ENCODE measurements at places on chromosomes 16 and 17.

DNA sequence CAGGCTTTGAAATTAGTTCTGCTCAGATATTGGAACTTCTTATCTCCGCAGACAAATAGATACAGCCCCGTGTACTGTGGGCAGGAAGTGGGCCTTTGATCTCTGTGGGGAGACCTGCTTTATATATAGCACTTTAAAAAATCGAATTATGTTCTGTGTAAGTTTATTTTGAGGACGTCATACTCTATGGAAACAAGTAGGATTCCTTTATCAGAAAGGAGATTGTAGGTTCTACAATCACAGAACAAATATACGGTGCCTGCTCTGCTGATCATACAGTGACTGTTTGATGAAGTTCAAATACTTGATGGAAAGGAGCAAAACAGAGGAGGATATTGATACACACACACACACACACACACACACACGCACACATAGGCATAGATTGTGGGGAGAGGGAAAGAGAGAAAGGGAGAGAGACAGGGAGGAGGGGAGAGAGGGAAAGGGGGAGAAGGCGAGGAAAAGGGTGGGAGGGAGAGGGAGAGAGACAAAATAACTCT is 14.7 kb upstream of the TMEM220 start:
- no peak for DNase-seq

DNA sequence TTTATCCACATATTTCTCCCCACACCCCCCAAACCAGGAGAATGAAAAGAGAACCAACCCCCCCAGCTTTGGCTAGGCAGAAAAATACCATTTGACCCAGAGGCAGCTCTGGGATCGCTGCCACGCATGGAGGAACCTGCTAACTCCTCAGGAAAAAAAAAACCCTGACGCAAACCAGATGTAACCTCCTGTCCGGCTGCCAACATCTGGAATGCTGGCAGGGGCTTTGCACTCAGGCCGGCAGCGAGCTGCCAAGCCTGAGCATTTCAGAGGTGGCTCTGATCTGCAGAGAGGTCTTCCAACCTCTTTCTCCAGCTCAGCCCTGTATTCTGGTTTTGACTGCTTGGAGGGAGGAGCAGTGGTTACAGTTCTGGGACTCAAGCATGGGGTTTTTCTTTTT is 8.2 kb downstream of the IGFBP4 start:
- DNase-seq = no peak

GRCh38 chr16:30004811-30005242 is 6.0 kb downstream of the DOC2A start:
- DNase-seq = no peak

- DNase-seq = no peak
These were observed 5.1 kb downstream of the ADGRG1 start for GRCh38 chr16:57633383-57634064.

DNA sequence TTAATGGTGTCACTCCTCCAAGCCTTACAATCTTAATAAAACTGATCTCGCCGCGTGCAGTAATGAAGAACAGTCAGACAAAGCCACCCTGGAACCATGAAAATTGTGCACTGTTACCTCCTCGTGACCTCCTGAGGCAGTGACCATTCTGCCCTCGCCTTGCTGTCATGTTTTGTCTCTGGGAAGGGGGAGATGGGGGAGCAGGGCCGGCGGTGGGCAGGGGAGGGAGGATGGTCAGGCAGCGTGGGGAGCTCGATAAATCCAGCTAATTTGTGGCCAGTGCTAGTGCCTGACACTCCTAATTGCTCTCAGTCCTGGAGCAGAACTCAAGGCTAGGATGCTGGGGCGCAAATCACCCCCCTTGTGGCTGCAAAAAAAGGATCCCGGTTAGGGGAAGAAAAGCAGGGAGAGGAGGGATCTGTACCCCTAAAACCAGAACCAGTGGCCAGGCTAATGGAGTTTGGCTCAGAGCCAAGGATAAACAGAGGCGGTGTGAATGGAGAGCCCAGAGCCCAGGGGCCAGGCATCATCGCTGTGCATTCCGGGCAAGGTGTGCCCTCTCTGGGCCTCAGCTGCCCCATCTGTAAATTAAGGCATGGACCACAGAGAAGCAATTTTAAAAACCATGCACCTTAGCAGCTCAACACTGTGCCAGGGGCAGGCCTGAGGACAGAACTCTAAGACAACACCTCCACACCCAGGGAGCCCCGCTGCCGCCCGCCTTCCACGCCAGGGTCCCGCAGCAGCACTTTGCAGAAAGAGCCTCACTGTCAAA is 113.3 kb downstream of the ZNF423 start:
- DNase-seq = no peak

DNA sequence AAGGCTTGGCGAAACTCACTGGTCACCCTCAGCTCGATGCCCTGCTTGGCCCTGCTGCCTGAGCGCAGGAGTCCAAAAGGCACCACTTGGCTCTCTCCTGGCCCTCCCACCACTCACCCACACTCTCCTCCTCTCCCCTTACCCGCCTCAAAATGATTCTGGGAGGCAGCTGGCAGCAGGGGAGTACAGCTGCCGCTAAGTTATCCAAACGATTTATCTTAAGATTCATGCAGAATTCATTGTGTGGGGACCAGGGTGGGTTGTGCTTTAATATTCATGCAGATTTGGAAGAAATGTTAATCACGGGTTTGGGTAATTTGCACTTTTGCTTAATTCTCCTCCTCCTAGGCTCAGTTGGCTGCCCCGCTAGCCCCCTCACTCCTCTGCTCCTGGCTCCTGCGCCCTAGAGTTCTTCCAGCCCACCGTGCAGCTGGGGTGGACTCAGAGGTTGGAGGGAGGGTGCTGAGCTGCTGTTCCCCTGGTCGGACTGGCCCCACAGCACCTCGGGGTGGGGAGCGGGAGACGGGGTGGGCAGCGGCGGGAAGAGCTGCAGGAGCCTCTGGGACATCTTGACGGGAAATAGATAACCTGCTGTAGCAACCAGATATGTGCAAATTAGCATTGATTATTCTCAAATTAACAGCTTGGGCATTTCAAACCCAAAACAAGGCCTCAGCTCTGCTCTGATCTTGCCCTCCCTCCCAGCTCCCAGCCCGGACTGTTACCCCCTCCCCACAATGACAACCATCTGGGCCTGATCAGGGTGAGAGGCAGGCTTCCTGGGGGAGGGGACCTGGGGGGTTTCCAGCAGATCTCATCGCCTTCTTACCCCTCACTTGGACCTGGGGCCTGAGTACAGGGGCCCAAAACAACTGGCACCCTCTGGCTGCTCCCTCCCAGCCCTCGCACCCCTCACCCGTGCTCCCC is 122.6 kb upstream of the RPL38 start:
- no peak for DNase-seq

- DNase-seq = peak; percentile 8
These were observed 841 bp upstream of the GPT2 start for GRCh38 chr16:46883353-46883689.

- no peak for DNase-seq
These were observed 26.6 kb downstream of the PIEZO1 start for GRCh38 chr16:88758227-88758943.

GRCh38 chr16:23244122-23244521 is 58.0 kb upstream of the SCNN1B start:
- no peak for DNase-seq

GRCh38 chr16:77496934-77497333 is 62.1 kb upstream of the ADAMTS18 start:
- no peak for DNase-seq

- no peak for DNase-seq
These were observed 18.5 kb upstream of the SPNS2 start for GRCh38 chr17:4479982-4480751.

DNA sequence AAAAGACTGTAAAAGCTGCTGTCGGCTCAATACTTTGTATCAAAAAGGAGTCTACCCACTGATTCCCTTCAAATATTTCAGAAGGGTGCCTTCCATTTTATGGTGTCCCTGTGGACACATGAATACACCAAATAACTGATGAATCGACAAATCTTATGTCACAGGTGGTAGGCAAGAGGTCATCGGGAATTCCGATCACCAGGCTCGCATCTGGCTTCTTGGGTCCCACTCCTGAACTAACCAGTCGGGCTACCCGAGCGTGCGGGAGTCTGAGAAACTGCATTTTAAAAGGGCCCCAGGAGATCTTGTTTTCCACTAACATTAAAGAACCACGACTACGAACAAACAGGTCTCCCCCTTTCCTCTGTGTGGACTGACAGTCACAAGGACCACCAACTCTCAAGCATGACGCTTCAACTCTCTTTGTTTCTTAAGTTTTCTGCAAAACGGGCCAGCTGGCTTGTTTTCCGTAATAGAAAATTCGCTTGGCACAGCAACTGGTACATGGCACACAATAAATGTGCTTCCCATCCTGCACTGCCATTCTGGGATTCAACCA is 873 bp downstream of the PSME3IP1 start:
- DNase-seq = peak; percentile 3

DNA sequence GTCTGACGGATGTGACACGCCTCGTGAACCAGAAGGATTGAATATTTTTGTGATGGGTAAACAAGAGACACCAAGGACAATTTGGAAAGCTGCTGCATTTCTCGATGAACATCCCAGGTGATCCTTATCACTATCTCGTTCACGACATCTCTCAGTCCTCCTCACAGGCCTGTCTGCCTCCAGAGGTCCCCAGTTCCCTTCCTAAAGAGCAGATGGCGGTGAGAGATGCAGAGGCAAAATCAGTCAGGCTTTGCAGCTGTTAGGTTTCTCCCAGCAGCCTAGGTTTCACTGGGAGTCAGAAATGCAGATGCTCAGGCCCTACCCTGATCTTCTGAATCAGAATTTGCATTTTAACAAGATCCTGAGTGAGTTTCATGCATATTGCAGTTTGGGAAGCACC is 23.6 kb downstream of the SCPEP1 start:
- no peak for DNase-seq

- no peak for DNase-seq
These were observed 57.9 kb upstream of the CES5A start for GRCh38 chr16:55933038-55933437.

- DNase-seq = no peak
These were observed 22.6 kb downstream of the AKAP1 start for GRCh38 chr17:57107498-57108101.

DNA sequence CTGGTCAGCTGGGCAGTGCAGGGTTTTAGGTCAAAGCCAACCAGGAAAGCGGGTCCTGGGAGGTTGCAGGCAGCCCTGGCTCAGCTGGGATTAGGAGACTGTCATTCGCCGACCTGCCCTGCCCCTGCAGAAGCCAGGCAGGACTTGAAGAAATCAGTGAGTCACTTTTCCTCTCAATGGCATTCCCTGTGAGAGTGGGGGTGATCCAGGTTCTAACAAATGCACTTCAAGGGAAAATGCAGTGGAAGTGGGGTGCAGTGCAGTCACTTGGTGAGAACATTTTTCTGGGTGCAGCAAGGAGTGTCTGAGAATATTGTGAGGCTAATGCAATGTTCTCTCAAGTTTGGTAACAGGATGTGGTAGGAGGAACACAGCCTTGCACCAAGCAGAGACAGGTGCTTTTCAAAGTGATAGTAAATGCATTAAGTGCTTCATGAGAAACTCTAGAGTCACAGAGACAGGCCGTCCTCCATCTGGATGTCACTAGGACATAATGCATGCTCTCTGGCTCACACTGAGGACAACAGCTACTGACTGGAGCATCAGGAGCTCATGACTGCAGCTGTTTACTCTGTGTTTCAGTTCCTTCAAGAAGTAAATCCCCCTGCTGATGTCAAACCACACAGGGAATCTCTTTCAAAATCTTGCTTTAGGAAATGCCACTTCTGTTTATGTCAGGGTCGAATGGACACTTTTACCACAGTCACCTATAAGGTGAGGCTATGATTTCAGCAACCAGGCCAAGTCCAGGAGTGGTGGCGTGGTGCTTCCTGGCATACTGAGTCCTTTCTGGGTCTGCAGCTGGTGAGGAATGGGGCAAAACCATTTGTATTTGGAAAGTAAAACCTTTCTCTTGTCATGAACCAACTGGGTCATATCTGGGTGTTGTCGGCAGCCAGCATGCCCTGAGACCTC is 16.7 kb downstream of the CDK5R1 start:
- DNase-seq = no peak

- DNase-seq = no peak
These were observed 284.2 kb downstream of the SNX29 start for GRCh38 chr16:12260647-12261262.

- no peak for DNase-seq
These were observed 35.8 kb upstream of the PITPNM3 start for GRCh38 chr17:6592173-6592572.

DNA sequence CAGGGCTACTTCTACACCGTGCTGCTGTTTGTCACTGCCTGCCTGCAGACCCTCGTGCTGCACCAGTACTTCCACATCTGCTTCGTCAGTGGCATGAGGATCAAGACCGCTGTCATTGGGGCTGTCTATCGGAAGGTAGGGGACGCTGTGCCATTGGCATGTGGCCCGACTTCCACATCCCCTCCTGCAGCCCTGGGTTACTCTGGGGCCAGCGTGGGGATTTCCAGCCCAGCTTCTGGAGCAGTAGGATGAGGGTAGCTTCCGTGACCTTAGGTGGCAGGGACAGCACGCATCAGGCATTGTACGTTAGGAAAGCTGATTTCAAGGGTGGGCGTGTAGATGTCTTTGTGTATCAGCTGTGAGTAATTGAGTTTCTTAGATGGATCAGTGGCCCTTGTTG is 96.5 kb downstream of the ABCC1 start:
- peak; percentile 11 for DNase-seq

- no peak for DNase-seq
These were observed 9.1 kb downstream of the CA4 start for GRCh38 chr17:60158751-60159478.

DNA sequence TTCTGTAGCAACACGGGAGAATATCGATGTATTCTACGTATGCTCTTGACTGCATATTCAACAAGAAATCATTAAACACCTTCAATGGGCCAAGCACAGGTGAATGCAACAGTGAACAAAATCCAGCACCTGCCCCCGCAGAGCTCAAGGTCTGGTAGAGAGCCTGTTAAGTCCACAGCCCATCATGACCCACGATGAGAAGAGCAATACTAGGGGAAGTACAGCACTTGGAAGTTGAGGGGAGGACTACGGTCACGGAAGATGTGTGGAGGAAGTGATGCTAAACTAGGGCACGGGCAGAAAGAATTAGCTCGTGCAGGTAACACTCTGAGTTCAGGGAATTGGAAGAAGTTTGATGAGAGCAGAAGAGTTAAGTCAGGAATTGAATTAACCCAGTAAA is 253.6 kb downstream of the HAPSTR1 start:
- DNase-seq = no peak

DNA sequence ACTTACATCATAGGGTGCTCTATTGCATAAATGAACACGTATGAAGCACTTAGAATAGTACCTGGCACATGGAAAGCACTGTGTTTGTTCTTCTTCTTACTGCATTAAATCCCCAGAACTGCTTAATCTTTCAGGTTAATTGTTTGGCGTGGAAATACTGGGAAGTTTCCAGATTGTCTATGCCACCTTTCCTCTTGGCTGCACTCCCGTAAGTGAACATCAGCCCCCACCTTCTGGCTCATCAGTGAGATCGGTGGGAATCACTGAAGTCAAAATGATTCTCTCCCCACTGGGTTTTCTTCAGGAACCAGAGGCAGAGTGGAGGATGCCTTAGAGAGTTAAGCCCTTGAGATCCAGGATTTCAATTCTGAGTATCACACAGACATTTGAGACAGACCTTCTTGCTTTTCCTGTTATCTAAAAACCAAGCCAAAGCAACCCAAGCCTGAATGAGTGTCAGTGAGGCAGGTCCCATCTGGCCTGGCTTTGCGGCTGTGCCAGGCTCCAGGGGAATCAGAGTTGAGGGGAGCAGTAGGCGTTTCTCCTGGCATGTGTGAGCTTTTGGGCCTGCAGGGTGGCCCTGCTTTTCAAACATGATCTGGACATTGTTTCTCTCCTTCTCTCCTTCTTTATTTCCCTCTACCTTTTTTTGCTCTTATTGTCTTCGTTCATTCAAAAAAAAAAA is 59.1 kb downstream of the OTOA start:
- no peak for DNase-seq

- peak; percentile 87 for DNase-seq
These were observed 4.5 kb downstream of the ARHGAP27 start for GRCh38 chr17:45428050-45428617.
